ENCODE measurements at places on chromosomes 13 and 19.

GRCh38 chr13:75226733-75227435, 255.1 kb downstream of the TBC1D4 start:
- DNase-seq, result no peak

GRCh38 chr13:83150616-83151307, 731.5 kb downstream of the SLITRK1 start:
- DNase-seq, result no peak

- no peak for DNase-seq
Observed at GRCh38 chr19:41811036-41811435, 14.6 kb downstream of the CEACAM3 start.

GRCh38 chr13:40316301-40316700, 350.1 kb downstream of the FOXO1 start:
- no peak for DNase-seq

DNA sequence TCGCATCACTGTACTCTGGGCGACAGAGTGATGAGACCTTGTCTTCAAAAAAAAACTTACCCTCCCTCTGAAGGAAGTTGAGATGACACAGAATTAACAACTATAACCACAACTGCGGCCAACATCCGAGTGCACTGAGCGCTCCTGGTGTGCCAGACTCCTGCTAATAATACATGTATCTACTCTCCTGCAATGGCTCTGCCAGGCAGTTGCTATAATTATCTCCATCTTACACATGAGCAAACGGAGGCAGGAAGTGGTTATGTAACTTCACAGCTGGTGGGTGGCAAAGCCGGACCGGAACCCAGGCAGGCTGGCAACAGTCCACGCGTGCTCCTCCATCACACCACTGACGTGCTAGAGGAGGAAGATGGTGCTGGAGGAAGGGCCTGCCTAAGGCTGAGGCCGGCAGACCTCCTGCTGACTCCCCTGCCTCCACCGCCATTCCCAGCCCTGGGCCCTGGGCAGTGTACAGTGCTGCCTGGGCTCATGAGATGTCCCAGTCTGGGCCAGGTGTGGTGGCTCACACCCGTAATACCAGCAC, 12.6 kb downstream of the XRCC1 start:
- DNase-seq, result no peak

- no peak for DNase-seq
Observed at GRCh38 chr13:21218351-21219035, 42.0 kb downstream of the MRPL57 start.

- no peak for DNase-seq
Observed at GRCh38 chr19:14400951-14401431, 18.1 kb downstream of the DDX39A start.

DNA sequence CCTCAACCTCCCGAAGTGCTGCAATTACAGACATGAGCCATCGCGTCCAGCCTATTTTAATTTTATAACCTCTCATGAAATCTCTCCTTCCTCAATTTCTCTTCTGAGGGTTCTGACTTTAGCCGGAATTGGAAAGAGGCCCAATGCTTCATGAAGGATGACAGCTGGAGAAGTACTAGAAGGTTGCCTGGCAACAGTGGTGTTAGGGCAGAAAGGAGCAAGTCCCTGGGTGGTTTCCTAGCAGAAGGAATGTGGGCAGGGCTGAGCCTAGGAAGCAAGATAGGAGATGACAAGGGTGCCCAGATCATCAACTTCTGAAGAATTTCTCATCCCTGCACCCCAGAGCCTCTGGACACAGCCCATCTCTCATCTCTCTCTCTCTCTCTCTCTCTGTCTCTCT, 25.8 kb downstream of the CACNG6 start:
- no peak for DNase-seq

DNA sequence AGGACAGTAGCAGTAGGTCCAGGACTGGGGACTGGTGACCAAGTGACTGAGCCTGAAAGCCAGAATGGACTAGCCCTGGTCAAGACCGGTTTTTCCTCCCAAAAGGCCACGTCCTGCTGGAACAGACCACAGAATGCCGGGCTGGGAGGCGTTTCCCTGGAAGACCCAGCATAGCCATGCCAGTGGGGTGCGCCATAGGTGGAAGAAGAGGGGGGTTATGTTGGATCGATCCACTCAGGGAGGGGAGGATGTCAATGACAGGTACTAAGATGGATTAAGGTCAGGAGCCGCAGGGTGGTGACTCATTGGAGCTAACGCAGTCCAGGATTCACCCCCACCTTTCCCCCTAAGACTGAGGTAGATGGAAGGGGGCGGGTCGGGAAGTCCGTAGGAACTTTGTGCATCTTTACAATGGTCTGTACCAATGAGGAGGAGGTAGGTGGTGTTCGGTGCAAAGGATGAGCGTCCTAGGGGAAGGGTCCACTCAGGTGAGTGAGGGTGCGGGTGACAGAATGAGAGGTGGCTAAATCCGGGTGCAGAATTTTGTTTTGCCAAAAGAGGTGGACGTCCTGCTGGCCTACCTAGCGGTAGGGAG, 21.0 kb downstream of the VASP start:
- DNase-seq, result no peak

GRCh38 chr13:69458013-69458412, 649.6 kb upstream of the ATXN8OS start:
- DNase-seq, result no peak

GRCh38 chr13:99363391-99363790, 56.2 kb upstream of the GPR183 start:
- DNase-seq, result no peak

GRCh38 chr13:88063741-88064140, 392.6 kb downstream of the SLITRK5 start:
- no peak for DNase-seq

DNA sequence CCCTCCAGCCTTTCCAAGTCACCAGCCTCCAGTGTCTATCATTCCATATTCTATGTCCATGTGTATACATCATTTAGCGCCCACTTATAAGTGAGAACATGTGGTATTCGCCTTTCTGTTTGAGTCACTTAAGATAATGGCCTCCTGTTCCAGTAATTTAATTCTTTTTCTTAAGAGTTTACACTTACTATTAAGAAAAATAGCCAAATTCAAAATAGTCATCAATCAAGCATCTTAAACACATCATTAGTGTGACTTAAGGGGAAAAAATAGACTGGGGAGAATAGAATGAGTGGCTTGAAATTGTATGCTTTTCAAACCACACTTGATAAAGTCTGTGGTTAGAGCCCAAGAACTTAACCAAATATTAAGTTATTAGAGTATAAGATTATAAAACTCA, 248.0 kb downstream of the MAB21L1 start:
- DNase-seq, result no peak

DNA sequence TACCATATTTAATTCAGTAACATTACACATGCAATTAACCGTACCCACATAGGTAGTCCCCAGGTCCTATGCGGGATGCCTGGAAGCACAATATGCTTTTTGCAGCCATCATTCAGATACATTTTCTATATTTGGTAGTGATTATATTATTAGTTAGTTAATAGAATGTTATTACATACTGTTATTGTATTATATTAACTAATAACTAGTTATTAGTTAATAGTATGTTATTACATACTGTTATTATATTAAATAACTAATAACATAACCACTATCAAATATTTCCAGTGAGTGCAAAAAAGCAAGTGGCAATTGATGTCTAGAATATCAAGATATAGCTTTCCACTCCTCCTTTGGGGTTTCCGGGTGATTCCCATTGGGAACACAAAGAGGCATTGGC, 45.5 kb upstream of the CYP2A7 start:
- no peak for DNase-seq

GRCh38 chr13:111431206-111431605, 110.8 kb downstream of the TEX29 start:
- DNase-seq, result no peak

GRCh38 chr13:22594041-22594440, 586.7 kb upstream of the SGCG start:
- DNase-seq, result no peak

GRCh38 chr19:34505321-34506025, 23.9 kb downstream of the WTIP start:
- DNase-seq, result no peak

DNA sequence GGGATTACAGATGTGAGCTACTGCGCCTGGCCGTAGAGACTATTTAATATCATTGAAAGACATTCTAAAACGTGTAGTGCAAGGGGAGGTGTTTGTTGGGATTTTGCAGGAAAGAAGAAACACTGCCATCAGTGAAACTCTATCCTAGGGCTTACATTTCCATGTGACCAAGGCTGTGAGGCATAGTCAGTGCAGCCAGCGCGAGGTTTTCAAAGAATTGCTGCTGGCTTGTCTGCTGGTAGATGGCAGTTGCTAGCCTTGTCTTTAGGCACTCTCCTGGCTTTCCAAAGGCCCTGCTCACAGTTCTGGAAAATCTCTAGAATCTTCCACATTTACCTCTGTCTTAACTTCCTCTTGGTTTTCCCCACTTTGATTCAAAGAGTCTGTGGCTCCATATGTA, 77.5 kb downstream of the GPC6 start:
- no peak for DNase-seq

- DNase-seq, result no peak
Observed at GRCh38 chr19:35414442-35414841, 33.6 kb upstream of the FFAR2 start.

GRCh38 chr13:112657850-112658445, 31.9 kb upstream of the ATP11A start:
- no peak for DNase-seq

GRCh38 chr19:13981467-13981866, 24.7 kb downstream of the RFX1 start:
- DNase-seq, result no peak

GRCh38 chr19:54186934-54187381, 2.4 kb downstream of the MBOAT7 start:
- no peak for DNase-seq

- DNase-seq, result no peak
Observed at GRCh38 chr19:45973553-45974338, at the start of gene NOVA2. Gene NOVA2, minus strand, starts transcription at chr19:45973865. Its CDS starts 514 bp downstream, at chr19:45973351.

- no peak for DNase-seq
Observed at GRCh38 chr13:40379794-40380578, 286.5 kb downstream of the FOXO1 start.

- no peak for DNase-seq
Observed at GRCh38 chr19:18657590-18658365, 20.9 kb downstream of the KLHL26 start.

GRCh38 chr13:63167699-63168337, 1752.2 kb upstream of the PCDH20 start:
- no peak for DNase-seq

DNA sequence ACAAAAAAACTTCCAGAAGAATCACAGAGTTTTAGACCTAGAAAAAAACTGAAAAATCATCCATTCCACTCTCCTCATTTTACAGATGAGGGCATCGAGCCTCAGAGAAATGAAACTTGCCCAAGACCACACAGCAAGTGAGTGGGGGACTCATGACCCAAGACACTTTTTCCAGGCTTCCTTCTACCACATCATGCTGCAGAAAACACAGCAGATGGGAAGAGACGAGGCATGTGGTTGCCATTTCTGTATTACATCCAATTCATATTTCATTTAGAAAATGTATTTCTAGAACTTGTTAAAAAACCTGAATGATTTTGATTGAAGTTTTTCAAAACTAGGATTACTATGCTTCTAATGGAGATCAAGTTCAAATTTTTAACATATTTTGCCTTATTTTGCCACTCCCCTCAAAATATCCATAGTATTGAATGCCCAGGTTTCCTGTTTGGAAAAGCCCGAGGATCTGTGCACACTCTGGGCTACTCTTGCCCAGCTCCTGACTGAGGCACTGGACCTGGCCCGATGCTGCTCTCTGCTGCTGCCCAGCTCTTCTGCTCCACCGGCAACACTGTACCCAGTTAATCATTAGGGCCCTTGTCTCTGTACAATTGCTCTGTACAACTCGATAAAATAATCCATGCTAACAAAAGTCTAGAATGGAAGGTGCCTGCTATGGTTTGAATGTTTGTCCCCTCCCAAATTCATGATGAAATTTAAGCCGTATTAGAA, 157.4 kb downstream of the EFNB2 start:
- DNase-seq, result peak; percentile 40

DNA sequence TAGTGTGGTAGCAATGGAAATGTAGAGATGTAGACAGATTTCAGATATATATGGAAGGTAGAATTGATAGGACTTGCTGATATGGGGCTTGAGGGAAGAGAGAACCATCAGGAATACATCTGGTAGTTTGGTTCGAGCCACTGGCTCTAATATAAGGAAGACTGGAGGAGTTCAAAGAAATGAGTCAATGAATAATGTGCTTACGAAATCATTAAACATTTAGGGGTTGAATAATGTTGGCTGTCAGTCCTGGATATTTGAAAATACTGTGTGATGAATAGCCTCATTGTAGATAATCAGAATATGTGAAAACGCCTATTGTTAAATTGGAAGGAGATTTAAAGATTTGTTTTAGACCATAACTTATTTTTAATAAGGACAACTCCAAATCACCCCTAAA, 21.6 kb downstream of the SGCG start:
- no peak for DNase-seq

DNA sequence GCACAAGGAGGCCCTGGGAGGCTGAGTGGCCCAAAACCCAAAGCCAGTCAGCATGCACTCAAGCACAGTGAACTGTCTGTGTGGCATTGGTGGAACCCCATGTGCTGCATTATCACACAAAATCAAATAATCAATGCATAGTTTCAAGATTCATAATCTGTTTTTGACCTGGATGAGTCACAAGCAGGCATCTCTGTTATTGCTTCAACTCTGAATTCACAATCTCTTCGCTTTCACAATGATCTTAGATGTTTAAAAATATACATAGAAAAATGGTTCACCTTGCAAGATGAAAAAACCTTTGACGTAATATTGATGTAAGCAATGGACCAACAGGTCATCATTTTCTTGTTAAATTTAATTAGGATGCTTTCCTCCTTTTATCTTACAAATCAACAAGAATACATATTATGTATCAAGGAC, 455.4 kb downstream of the IRS2 start:
- DNase-seq, result no peak

DNA sequence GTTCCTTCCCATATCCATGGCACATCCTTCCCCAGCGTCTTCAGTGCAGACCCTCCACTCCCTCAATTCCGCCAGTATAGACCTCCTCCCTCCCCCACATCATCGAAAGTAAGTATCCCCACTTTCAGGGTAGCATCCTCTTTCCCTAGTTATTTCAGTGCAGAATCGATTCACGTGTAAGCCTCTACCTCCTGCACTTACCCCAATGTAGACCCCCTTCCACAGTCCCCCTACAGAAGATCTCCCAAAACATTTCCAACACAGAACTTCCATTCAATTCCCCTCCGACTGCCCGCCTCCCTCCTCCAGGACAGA, 664 bp downstream of the IRF3 start:
- DNase-seq, result no peak

GRCh38 chr19:48755084-48755641, at the start of gene FGF21:
Gene FGF21, plus strand, starts transcription at chr19:48755524. Its CDS starts 713 bp downstream, at chr19:48756237.
- DNase-seq, result no peak

GRCh38 chr13:20363603-20364002, 131.5 kb upstream of the GJB6 start:
- no peak for DNase-seq

Measured in vagina (tissue), 2 donors.